ENCODE measurements at places on chromosomes 4 and X. TPM values are rescaled to one million over a fixed set of nuclear protein-coding genes. Genes with fewer than 3 reads are reported as not detected.

- DNase-seq = no peak
Measured at GRCh38 chrX:123728016-123728415, 4.8 kb downstream of the THOC2 start.

- DNase-seq = no peak
Measured at GRCh38 chr4:180617196-180617595, 1626.0 kb upstream of the TENM3 start.

Gene FOXR2
- not detected for total RNA-seq

GRCh38 chrX:69055193-69055592 lies 110.1 kb downstream of the PJA1 start:
- no peak for DNase-seq

- DNase-seq = no peak
Measured at GRCh38 chrX:4690521-4690920, 977.1 kb upstream of the PRKX start.

- DNase-seq = no peak
Measured at GRCh38 chrX:132041015-132041414, 17.9 kb downstream of the STK26 start.

DNA sequence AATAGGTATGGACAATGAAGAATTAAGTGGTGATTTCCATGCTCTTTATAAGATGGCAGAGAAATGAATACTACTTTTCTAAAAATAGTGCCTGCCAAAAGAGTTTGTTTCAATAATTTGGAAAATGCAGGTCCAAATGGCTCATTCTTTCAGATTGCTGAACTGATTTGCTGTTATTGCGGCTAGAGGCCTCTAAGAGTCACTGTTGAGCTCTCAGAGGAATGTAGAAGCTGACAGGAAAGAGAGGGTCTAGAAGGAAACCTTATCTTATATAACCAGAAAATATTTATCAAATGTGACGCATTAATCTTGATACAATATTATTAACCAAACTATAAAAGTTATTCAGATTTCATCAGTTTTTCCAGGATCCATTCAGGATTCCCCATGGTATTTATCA lies 65.7 kb upstream of the PAGE1 start:
- no peak for DNase-seq

DNA sequence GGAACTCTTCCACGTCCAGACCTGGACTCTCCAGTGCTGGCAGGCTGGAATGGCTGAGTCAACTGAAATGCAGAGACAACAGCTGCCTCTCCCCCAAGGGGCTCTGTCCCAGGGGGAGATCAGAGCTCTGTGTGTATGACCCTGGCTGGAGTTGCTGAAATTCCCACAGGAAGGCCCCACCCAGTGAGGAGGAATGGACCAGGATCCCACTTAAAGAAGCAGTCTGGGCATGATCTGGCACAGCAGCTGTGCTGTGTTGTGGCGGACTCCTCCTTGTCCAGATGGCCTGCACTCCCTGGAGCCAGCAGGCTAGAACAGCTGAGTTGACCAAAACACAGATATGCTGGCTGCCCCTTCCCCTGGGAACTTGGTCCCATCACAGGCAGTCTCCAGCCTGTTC lies 25.4 kb downstream of the C4orf17 start:
- no peak for DNase-seq

Gene PARM1
- 116 TPM for total RNA-seq

- no peak for DNase-seq
Measured at GRCh38 chr4:53635697-53636483, 44.6 kb upstream of the LNX1 start.

Gene TRPC3
- total RNA-seq = 1.1 TPM

DNA sequence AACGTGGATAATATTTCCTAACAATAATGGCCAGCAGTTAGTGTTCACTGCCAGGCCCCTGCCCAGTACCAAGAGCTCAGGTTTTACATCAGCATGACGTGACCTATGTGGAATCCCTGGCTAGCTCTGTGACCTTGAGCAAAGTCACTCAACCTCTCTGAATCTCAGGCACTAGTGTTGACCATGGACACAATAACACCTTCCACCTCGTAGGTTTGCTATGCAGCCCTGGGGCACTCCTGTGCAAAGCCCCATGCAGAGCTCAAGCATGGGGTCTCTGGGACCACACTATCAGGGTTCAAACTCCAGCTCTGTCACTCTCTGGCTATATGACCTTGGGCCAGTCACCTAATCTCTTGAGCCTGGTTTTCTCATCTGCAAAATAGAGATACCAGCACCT lies 38.7 kb upstream of the MSX1 start:
- no peak for DNase-seq

DNA sequence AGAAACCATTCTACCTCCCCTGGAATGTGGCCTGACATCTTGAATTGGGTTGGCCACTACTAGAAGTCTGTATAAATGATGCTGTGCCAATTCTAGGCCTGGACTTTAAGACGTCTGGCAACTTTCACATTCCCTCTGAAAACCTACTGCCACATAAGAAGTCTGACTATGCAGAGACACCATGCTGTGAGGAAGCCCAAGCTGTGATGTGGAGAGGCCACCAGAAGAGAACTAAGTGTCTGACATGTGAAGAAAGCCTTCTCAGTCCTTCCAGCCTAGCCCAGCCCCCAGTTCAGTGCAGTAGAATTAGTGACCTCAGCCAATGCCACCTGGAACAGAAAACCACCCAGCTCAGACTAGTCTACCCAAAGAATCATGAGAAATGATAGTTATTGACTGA lies 24.2 kb upstream of the FAM9C start:
- no peak for DNase-seq

Gene DRP2
- total RNA-seq = 2.4 TPM

Gene MXRA5
- 0.21 TPM for total RNA-seq

DNA sequence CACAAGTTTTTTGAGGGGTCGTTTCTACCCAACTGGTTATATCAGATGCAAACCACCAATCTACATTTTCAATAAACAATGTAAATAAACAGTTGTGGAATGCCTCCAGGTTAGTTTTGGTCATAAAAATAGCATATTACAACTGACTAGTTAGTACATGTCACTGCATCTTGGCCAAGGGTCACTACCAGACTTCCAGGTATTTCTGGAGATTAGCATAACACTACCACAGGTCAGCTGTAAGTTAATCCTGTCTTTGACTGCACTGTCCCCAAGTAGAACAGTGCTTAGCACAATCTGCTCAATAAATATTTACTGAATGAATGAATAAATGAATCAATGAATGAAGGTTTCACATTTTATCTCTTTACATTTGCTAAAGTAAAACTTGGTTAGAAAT lies 64.4 kb downstream of the TBC1D19 start:
- no peak for DNase-seq

DNA sequence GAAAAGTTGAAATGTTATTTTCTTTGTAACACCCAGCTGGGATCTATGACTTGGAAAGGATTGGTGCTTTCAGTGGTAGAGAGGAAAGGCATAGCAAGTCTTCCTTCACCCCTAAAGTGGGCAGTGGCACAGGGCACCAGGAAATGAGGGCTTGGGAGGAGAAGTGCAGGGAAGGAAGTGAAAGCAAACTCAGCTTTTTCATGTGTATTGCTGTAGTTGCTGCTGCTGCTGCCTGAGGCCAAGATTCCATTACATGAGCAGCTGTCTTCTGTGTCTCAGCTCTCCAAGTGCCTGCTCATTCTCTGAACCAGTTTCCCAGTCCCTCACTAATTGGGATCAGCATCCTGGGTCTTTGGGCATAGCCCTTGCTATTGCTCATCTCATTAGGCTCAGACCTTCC lies 2.6 kb downstream of the HCCS start:
- DNase-seq = no peak

DNA sequence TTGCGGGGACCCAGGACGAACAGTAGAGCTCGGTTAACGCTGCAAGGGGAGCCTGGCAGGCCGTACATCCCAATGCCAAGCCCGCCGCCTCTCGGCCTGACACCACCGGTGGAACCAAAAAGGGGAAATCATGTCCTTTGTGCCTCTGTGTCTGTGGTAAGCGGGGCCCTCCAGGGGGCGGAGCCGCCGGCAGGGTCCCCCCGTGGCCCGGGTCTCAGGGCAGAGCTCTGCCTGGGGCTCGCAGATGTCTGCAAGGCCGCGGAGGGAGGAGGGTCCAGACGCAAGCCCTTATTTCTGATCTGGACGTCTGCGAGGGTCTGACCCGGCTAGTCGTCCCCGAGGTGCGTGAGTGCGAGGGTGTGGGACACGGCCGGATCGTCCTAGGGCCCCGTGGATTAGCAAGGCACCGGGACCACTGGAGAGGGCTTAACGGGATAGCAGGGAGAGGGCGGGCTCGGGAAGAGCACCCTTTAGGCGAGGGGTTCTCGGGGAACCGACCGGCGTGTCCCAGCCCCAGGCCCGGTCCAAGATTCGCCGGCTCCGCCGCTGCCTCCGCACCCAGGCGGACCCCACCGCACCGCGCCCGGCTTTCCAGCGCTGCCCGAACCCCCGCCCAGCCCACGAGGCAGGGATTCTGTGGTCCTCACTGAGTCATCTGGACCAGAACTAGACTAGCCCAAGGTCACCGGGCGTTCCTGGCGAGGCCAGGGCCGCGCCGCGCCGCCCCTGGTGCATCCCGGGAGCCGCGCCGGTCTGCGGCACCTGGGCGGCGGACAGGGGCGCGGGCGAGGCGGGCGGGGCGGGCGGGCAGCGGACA lies 863 bp upstream of the FAM193A start:
- no peak for DNase-seq

Gene RTL3
- not detected for total RNA-seq

GRCh38 chr4:24921491-24921890 lies 8.6 kb upstream of the CCDC149 start:
- DNase-seq = no peak

- DNase-seq = no peak
Measured at GRCh38 chr4:48247142-48247877, 22.3 kb downstream of the TEC start.

Gene TMEM271
- total RNA-seq = not detected

Gene FAM133A
- not detected for total RNA-seq

Gene MND1
- total RNA-seq = not detected

DNA sequence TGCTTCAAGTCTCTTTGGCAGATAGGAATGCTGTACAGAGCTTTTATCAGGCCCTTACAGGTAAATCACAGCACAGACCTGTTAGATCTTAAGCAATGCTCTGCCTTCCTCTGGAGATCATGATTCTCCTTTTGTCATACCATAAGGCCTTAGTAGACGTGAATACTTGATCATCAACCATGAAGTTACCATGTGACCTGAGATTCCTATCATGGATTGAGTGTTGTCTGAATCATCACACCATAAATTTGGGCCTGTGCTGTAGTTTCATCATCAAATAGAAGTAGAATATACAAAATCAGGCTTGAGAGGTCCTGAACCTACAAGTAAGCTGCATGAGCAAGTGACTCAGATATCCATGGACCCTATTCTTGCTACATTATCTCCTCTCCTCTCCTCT lies 466.8 kb upstream of the INTU start:
- no peak for DNase-seq

Gene GAB1
- 31.0 TPM for total RNA-seq

DNA sequence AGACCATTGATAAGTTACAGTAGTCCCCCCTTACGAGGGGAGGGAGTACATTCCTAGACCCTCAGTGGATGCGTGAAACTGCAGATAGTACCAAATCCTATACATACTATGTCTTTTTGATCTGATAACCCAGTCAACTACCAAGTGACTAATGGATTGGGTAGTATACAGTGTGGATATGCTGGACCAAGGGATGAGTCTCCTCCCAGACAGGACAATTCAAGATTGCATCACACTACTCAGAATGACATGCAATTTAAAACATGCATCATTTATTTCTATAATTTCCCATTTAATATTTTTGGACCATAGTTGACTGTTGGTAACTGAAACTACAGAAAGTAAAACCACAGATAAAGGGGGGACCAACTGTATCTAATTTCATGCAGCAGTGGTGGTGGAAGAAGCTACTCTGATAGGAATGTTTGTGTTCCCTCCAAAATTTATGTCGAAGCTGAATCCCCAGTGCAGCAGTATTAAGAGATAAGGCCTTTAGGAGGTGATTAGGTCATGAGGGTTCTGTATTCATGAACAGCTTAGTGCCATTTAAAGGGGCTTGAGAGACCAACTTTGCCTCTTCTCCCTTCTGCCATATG lies 11.9 kb downstream of the HADH start:
- no peak for DNase-seq

Gene HS6ST2
- total RNA-seq = not detected

DNA sequence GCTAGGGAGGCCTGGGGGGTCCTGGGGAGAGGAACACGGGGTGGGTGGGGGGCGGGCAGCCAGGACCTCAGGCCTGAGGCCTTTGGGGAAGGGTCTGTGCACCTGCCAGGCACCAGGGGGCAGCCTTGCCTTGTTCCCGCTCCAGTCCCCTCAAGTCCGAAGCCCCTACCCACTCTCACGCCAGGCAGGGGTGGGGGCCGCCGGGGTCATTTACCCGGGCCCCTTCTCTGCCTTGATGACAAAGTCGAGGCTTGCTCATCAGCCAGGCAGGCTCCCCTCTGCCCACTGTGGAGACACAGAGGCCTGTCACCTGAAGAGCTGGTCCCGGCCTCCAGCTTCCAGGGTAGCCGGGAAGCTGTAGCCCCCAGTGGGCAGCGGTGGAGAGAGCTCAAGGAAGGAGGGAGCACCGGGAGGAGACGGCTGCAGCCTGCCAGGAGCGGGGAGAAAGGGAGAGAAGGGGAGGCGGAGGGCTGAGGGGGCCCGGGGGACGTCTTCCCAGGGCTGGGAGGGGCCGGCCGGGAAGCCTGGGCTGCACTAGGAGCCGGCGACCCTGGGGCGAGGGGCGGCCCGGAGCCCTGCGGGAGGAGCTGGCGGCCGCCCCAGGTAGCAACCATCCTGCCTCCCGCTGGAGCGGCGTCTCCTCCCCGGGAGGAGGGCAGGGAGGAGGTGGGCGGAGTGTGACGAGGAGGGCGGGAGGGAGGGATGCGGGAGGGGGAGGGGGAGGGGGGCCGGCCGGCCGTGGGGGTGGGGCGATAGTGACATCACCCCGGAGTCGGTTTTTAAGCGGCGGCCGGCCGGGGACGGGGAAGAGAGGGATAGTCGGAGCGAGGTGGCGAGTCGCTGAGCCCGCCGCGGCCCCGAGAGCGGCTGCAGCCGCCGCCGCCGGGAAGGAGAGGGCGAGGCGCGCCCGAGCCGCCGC lies at the start of gene SLC6A8:
TSS of gene SLC6A8 (plus strand) at position 806 of the 919 bp plus-strand sequence. CDS start 649 bp downstream, outside the sequence.
- DNase-seq = no peak

DNA sequence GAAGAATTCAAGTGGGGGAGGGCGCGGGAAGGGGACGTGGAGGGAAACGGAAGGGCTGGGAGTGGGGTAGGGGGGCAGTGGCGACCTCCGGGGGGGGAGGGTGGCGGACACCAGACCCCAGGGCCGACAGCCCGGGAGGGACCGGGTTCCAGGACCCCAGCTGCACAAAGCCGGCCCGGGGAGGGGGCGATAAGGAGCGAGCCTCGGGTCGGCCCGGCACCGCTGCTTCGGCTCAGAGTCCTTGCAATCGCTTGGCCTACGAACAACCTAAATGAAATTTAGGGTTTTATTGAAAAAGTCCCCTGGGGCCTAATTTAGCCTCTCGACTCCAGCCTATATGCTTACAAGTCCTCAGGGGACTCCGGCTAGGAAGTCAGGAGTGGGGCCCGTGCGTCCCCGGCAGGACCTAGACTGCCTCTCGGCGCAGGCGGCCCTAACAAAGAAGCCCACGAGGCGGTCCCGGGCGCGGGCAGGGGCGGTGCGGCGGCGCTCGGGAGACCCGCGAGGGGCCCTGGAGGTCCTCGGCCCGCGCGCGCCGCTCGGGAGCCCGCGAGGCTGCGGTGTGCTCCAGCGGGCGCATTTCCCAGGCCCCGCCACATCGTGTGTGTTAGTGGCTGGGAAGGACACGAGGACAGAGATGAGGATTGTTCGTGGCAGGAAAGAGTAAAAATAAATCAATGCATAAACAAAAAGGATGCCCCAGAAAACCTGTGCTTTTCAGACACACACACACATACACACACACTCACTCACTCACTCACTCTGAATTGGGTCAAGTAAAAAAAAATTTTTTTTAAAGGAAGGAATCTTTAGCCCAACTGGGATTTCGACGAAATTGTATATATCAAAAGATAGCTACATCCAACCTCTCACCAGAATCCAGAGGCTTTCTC lies 70.0 kb downstream of the MGST2 start:
- peak; percentile 67 for DNase-seq

GRCh38 chr4:1806223-1806564 lies 13.1 kb downstream of the FGFR3 start:
- no peak for DNase-seq

All from ascending aorta (tissue), 2 donors.